ENCODE measurements at places on chromosomes 3 and 15.

DNA sequence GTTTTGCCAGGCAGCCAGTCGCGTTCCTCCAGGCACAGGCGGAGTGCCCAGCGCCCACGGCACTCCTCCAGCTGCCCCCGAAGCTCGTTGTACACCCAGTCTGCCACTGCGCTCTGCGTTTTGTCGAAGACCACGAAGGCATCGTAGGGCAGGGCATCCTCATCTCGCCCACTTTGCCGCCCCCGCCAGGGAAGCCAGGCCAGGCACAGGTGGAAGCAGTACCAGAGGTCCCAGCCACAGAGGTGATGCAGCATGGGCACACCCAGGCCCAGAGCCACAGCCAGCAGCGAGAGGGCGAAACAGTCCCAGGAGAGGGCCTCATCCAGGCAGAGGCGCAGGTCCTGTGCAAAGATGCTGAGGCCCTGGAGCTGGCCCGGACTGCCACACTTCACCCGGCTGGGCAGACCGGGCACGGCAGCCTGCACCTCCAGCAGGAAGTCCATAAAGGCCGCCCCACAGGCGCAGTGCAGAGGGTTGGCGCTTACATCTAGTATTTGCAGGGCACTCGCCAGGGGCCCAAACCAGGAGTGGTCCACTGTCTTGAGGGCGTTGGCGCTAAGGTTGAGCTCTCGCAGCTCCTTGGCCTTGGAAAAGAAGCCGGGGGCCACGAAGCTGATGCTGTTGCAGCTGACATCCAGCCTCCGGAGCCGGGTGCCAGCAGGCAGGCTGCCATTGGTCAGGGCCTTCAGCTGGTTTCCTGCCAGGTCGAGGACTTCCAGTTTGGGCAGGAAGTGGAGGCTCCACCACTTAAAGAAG lies 3.7 kb downstream of the TLR9 start:
- DNase-seq, result peak; percentile 44

GRCh38 chr3:114622001-114622400 lies 328.2 kb downstream of the TIGIT start:
- DNase-seq, result no peak

DNA sequence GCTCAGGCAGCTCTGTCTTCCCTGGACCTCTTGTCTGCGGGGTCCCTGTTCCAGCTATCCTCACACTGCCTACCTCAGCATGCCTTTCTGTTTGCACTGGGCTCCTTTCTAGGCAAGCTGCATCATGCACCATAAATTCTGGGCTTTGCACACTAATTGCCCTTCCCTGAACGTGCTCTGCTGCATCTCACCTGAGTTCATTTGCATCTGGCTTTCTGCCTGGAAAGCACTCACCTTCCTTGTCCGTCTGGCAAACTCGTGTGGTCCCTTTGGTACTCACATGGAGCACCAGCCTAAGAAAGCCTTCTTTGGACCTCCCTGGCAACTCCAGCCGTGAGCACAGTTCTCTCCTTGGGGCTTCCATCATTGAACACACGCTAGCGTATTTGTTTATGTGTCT lies 365.6 kb downstream of the SV2B start:
- no peak for DNase-seq

DNA sequence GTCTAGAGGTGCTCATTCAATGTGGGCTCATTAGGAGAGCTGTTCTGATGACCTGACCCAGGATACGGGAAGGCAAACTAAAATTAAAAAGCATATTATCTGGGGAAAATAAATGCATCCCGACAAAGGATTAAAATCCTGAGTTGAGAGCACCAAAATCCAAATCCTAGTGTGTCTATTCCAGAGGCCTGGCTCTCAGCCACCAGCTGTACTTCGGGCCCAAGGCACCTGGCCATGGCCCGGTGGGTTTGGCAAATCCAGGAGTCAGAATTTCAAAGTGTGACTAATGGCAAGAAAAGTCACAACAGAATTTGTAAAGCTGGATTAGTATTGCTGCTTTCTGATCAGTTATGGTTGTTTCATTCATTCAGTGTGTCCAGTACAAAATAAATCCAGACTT lies 2.6 kb upstream of the LYSMD4 start:
- no peak for DNase-seq

DNA sequence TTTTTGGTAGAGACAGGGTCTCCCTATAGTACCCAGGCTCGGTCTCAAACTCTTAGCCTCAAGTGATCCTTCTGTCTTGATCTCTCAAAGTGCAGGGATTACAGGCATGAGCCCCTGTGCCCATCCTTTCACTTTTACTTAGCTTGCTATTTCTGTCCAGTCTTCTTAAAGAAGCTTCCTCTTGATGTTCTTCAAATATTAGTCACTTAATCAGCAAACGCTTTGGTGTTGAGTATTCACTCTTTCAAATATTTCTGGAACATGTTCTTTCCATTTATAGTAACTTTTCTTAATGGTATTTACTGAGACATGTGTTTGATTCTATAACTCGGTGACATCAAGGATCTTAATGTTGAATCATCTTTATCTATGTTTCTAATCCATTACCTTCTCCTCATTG lies 122.1 kb downstream of the CNTN6 start:
- no peak for DNase-seq

DNA sequence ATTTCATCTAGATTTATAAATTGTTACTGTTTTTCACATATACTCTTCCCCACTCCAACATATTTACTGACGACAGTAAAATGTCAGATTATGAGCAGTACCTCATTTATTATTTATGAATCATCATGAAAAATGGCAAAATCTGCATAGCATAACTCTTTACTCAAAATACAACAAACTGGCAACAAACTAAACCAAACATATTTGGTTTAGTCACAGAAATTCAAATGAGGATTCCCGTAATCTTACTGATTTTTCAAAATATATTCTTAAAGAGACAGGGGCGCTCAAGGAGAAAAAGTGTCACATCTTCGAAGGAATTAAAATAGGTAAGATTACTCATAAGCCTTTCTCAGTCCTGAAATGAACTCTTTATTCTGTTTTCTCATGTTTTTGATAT lies 3.0 kb upstream of the GPR87 start:
- DNase-seq, result no peak

All from activated T-cell treated with anti-CD3 and anti-CD28 coated beads for 1 hour (primary cell).